ENCODE measurements at places on chromosomes 7 and 10.

DNA sequence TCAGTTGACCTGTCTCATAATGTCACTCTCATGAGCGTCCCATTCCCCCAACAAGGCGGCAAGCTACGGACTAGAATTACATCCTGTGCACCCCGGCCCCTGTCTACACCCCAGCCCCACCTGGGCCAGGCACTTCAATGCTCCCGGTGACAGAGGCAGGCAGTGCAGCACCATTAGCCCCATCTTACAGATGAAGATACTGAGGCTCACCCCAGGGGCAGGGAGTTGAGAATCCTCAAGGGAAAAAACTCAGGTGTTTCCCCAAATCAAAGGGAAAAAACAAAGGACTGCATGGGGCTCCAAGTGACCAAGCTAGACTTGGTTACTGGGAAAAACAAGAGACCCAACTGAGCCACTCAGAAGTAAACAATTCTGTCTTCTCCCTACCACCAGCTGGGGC lies 4.5 kb downstream of the DLG5 start:
- no peak for DNase-seq

DNA sequence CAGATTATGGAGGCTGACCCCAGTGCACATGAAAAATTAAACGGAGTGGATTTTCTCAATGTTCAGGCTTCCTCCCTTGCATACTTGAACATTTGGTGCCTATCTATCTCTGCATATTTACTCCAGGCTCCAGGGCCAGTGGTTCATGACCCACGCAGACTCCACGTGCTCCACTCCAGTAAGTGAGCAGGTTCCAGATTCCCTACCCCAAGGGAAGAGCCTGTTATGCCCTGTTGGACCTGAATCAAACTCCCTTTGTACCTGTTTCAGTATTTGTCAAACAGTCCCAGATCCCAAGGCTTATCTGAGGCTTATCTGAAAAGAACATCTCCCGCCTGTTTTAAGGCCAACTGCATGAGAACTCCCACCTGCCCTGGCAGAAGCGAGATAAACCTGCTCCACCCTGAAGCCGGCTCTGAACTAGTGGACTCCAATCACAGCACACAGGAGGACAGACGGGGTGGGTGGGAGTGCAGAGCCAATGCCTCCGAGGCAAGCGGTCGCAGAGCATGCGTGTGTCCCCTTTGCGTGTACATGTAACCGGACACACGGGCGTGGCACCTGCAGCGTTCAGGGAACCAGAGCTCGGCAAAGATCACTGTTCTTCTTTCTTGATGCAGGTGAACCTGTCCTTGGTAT lies 2.3 kb upstream of the FUOM start:
- DNase-seq = no peak

GRCh38 chr7:106918991-106919390 lies 53.9 kb downstream of the PIK3CG start:
- DNase-seq = no peak

GRCh38 chr10:78071140-78071856 lies 37.6 kb downstream of the RPS24 start:
- DNase-seq = no peak

- no peak for DNase-seq
Observed at GRCh38 chr10:73886085-73886529, 11.8 kb upstream of the CAMK2G start.

GRCh38 chr7:139721821-139722220 lies 56.0 kb downstream of the HIPK2 start:
- DNase-seq = no peak

- DNase-seq = no peak
Observed at GRCh38 chr10:36351159-36351558, 709.1 kb upstream of the FZD8 start.

- DNase-seq = no peak
Observed at GRCh38 chr10:7862121-7862514, 43.8 kb downstream of the TAF3 start.

GRCh38 chr7:43392638-43393330 lies 190.1 kb upstream of the STK17A start:
- DNase-seq = no peak

- DNase-seq = no peak
Observed at GRCh38 chr10:5960070-5960972, 17.0 kb downstream of the IL15RA start.

DNA sequence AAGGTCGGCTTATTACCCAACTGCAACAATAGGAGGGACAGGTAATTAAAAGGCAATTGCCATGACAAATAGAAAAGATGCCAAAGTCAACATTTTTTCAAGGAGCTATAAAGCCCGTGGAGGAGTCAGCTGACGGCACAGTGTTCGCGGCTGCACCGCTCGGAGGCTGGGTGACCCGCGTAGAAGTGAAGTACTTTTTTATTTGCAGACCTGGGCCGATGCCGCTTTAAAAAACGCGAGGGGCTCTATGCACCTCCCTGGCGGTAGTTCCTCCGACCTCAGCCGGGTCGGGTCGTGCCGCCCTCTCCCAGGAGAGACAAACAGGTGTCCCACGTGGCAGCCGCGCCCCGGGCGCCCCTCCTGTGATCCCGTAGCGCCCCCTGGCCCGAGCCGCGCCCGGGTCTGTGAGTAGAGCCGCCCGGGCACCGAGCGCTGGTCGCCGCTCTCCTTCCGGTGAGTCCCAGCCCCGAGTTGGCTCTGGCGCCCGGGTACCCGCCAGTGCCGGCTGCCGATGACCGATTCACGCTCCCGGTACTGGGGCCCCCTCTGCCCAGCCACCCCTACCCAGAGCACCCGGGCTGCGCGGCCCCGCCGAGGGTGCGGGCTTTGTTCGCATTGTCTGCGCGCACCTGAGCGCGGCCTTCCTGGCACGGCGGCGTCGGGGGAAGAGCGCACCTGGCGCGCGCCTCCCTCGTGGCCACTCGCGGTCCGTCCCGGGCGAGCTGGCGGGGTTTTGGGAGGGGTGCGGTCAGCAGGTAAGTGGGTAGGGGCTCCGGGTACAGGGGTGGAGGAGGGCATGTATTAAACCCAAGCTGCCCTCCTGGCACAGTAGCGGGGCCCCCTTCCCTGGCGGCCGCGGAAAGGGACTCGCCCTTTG lies at the start of gene VWA2:
TSS of gene VWA2 (plus strand) at position 138 of the 877 bp plus-strand sequence. CDS start 9,460 bp downstream, outside the sequence.
- DNase-seq = no peak

All from brain pericyte (primary cell).